ENCODE measurements at places on chromosomes 13 and 19.

DNA sequence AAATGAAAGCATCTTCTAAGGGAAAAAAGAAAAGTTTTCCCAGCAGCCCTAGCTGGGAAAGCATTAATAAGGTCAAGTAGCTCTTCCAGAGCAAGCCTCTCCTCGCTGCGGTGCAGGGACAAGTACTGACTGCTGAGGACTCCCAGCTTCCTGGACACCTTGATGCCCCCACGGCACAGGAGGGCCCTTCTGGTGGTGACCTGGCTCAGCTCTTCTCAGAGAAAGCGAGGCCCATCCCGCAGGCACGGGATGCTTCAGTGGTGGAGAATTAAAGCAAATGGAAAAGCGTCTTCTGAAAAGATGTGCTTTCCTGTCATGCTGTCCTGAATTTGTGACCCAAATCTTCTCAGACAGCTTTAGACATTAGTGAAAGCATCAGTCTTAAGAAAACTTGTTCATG lies 38.8 kb upstream of the LATS2 start:
- DNase-seq = no peak

DNA sequence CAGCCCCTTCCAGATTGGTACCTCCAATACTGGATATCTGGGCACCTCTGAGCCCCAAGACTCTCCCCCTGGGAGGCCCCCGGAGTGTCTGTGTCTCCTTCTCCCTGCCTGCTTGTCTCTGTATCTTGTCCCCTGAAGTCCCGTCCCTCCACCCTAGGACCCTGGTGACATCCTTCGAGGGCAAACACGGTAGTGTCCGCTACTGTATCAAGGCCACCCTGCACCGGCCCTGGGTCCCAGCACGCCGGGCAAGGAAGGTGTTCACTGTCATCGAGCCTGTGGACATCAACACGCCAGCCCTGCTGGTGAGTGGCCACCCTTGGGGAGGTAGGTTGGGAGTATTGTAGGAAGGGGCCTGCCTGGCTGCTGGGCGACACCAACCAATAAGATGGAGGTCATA lies 844 bp downstream of the ARRDC2 start:
- no peak for DNase-seq

- DNase-seq = no peak
Observed at GRCh38 chr19:30062907-30063649, 121.0 kb downstream of the URI1 start.

- DNase-seq = peak; percentile 99
Observed at GRCh38 chr19:35745328-35746086, at the start of the genes PSENEN and U2AF1L4. TSS of gene PSENEN (plus strand) at chr19:35745651. CDS start at chr19:35745931, 280 bp downstream. TSS of gene U2AF1L4 (minus strand) at chr19:35745418. CDS start at chr19:35745391, 27 bp downstream.

DNA sequence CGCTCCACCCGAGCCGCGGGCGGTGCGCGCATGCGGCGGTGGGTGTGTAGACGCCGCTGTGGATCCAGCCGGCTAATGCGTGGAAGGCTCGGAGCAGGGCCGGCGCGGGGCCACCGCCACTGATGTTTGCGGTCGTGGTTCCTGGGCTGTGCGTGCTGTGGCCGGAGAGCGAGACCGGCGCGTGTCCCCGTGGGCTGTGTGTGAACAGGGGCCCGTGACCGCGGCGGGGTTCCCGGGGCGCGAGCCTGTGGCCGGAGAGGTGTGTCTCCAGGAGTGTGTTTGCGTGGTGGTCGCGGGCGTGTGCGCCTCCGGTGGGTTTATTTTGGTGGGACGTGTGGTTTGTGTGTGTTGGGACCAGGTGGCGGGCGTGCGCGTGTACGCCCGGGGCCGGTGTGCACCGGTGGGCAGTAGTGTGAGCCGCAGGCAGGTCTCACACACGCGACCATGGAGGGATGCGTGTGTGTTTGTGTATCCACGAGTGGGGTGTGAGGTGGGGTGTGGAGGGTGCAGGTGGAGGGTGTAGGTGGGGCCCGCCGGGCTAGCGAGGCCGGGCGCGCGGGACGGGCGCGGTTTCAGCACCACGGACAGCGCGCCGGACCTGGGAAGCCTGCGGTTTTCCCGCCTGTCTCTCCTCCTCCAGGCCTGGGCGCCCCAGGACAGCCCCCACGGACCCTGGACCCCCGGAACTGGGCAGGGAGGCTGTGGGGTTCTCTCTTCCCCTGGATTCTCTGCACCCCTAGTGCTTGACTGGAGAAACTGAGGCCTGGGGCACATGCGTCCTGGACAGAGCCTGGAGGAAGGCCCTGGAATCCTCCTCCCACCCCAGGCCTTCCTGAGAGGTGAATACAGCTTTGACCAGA lies 1.6 kb downstream of the HCN2 start:
- DNase-seq = no peak

DNA sequence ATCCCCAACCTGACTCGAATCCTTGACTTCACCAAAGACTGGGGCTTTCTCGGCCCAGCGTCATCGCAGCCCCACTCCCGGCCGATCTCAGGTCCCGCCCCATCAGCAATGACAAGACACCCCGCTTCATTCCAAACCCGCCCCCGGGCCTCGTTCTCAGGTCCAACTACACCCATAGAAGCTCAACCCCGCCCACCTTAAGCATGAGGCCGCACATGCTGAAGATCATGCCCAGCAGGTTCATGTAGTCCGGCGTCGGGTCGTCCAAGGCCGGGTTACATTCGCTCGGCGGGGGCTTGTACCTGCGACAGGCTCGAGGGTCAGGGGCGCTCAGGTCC lies 2.3 kb downstream of the WDR83 start:
- peak; percentile 27 for DNase-seq

DNA sequence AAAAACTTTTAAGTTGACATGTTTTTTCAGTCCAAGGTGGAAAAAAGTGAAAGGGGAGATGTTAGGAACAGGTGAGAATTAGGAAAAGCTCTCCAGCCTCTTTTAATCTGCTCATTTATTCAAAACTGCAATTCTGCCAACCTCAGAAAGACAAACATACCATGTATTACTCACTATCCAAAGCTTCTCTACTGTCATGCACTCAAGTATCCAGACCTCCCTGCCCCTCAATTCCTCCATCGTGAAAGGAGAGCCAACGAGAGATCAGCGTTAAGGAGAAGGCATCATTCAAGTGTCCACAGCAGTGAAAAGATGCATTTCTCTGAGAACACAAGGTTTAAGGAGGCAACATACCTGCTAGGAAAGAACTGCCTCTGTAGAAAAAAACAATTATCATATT lies 24.5 kb downstream of the DIAPH3 start:
- DNase-seq = peak; percentile 26

DNA sequence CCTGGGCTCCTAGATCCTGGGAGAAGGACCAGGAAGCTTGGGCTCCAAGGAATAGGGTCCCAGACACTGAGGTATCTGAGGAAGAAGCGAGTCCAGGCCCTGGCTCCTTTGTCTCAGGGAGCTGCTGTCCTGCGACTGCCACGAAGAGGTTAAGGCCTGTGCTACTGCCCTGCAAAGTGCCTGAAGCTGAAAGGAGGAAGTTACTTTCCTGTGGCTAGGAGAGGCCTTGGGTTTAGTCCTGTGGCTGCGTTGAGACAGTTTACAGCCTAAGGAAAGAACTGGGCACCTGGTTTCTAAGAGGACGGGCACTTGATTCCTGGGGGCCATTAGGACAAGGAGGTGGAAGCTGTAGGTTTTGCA lies 2.8 kb downstream of the MYADM start:
- no peak for DNase-seq

DNA sequence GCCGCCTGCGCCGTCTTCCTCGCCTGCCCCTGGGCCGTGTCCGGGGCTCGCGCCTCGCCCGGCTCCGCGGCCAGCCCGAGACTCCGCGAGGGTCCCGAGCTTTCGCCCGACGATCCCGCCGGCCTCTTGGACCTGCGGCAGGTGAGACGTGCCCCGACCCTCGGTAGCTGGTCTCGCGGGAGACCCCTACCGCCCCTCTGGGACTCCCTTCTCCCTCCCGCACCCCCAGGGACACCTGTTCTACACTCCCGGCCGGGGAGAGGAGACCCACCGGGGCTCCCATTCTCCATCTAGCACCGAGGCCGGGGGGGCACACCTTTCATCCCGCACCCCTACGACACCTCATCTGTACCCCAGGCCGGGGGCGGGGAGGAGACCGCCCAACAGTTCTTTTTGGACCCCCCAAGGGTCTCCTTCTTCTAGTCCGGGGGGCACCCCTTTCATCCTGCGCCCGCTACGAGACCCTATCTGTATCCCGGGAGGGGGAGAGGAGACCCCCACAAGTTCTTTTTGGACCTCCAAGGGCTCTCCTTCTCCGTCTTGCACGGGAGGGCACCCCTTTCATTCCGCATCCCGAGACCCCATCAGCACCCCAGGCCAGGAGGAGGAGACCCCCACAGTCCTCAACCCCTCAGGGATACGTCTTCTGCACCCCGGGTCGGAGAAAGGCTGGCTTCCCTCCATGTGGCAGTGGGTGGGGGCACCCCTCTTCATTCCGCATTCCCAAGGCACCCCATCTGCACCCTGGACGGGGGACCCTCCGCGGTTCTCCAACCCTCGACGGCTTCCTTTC lies 533 bp downstream of the TNFSF9 start:
- DNase-seq = no peak

DNA sequence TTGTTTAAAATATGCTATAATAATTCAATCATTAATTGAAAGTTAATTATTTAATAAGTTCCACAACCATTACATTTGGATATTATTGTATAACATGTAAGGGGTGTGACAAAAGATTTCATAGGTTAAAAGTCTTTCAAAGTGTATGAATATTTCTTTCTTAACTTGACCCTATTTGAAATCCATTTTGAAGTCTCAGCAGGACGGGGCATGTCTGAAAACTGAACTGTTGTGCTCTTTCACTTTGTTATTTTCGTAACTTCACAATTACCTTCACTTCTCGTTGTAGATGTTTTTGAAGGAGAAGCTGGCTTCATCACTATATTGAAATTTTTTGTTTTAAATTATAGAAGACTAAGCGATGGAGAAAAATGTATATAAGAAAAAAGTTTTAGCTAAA lies 1775.7 kb downstream of the PCDH9 start:
- no peak for DNase-seq

GRCh38 chr13:60431108-60431700 lies 34.2 kb downstream of the TDRD3 start:
- DNase-seq = peak; percentile 53

DNA sequence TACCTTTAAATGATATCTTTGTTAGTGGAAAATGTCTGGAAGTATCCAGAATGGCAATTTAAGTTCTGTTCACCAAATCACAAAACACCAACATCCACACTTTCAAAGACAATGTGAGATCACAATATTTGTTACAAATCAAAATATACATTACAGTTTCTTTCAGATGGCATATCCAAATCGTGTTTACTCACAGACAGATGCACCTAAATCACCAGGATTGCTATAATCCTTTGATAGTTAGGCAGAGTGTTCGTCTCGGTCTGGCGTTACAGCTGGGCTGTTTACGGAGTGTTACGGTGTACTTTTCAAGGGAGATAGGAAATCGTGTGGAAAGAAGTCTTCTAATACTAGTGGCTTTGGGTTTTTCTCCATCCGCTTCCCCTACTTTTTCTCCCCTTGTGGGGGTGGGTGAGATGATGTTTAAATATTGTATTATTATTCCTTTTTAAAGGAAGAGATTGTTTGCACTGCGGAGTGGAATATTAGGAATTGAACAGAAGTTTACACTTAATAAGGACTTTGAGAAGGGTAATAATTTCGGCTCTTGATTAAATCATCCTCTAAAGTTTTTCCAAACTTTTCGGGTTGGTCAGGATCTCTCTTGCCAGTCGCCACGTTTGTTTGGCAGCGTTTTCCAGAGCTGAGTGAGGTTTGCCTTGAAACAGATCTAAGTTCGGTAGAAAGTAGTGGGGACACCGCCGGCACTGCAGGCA lies 1.8 kb downstream of the MAB21L1 start:
- no peak for DNase-seq

DNA sequence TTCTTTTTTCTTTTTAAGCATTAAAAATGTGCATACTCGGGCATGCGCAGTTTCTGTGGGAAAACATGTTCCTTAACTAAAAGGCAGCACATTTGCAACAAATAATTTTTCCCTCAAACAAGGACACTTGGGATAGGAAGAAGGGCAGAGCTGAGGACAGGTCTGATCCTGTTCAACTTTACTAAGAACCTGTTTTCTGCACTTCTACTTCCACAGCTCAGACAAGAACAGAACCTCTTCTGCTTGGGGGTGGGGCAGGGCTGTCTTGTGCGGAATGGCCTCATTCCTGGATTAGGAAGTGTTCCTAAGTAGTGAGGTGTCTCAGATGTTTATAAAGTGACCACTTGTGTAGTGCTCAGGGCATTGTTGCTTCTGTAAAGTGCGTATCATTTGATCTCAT lies 18.3 kb downstream of the SAFB start:
- no peak for DNase-seq

DNA sequence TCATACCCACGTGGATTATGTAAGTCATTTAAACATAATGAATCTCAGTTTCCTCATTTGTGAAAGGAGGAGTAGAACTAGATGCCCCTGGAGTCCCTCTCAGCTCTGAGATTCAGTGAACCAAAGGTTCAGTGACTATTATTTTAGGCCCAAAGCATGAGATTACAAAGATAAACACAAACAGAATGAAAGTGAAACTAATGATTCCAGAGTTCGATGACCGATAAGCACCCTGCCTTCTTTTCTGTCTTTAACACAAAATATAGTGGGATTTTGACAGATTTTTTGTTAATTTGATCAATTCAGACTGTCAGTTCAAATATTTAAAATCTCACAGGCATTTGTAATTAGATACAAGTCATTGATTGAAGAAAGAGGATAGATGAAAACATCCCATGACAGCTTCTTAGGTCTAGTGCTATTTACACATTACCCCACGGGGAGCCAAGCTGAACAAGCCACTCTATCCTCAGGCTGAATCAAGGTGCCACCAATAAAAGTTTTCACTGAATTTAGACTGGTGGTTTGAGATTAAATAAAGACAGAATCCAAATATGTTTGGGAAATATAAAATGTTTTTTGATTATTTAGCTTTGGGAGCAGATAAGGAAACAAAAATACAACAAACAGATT lies 64.6 kb upstream of the RAP2A start:
- DNase-seq = no peak

- no peak for DNase-seq
Observed at GRCh38 chr13:114222461-114222968, 12.2 kb upstream of the CDC16 start.

GRCh38 chr19:13163609-13164342 lies 13.6 kb downstream of the IER2 start:
- DNase-seq = peak; percentile 90

DNA sequence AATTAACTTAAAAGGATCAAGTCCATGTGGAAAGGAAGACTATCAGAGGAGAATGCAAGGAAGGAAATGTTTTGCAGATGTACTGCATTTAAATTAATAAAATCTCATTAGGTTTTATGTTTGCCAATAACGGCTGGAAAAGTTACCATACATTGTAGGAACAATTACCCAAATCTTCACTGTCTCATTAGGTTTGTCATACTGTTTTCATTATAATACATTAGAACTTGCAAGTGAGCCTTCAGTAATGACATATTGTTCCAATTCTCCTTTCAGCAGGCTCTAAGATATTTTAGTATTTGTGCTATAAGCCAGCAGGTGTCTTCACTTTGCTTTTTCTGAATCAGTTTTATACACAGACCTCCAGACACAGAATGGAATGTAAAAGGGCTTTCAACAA lies 661.6 kb upstream of the KLHL1 start:
- no peak for DNase-seq
